ENCODE measurements at places on chromosomes 2 and 18.

- no peak for DNase-seq
Measured at GRCh38 chr2:233411162-233411561, 56.9 kb downstream of the DGKD start.

DNA sequence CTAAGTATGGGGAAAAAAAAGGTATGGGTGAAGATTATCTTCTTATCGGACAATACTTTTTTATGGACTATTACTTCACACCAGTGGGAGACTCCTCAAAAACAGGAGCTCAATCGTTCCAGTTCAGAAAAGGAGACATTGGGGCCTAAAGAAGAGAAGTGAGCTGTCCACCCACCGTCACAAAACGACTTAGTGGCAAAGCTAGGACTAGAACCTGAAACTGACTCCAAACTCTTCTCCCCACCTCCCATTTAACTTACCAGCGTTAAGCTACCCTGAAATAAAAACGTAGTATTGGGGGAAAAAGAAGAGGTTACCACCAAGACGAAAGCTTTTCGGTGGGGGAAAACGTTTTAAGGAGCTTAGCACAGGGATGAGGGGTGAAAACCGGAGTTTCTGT, 503 bp downstream of the GTF3C3 start:
- DNase-seq, result no peak

GRCh38 chr18:27931535-27931934, 245.4 kb downstream of the CDH2 start:
- no peak for DNase-seq

DNA sequence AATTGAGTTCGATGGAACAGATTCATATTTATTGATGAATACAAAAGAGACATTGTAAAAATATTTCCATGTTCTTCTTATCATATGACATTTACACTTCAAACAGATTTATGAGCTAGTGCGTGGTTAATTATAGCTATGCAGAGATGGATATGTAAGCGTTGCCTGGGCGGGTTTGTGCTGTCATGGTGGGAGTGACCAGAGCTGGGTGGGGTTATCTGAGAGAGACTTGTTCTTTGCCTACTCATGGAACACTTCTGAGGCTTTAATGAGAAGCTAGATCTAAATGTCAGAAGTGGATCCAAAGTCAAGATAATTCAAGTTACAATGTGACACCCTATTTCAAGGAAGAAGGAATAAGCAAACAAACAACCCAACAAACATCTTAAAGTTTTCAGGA, 162.3 kb upstream of the ZEB2 start:
- DNase-seq, result no peak

DNA sequence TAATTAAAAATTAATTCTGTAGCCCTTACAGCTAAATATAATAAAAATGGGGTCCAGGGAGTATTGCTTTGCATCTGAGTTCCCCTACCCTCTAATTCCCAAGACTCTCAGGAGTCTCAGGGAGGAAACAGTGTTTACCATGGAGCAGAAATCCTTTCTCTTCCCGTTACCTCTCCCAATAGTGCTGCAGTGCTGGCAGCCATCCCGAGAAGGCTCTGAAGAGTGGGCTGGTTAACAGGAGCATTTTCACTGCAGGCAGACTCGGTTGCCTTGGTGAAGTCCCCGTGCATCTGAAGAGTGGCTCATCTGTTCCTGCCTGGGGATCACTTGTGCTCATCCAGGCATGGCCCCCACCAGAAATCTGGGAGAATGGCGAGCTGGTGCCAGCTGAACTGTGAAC, 41.8 kb upstream of the TMEM178A start:
- no peak for DNase-seq

DNA sequence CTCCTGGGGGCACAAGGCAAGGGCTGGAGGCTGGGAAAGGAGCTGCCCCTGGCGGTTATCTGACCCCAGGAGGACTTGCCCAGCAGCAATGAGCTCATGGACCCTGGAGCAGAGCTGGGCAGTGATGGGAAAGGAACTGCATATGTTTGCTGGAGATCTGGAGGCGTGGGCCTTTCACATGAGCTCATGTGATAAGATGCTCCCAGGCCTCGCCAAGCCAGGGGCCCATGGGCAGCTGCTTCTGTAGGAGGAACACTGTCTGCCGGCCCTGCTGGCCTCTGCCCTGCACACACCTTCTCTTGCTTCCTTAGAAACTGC, 9.0 kb upstream of the NPPC start:
- DNase-seq, result no peak

GRCh38 chr18:9627642-9628041, 13.3 kb upstream of the PPP4R1 start:
- no peak for DNase-seq

DNA sequence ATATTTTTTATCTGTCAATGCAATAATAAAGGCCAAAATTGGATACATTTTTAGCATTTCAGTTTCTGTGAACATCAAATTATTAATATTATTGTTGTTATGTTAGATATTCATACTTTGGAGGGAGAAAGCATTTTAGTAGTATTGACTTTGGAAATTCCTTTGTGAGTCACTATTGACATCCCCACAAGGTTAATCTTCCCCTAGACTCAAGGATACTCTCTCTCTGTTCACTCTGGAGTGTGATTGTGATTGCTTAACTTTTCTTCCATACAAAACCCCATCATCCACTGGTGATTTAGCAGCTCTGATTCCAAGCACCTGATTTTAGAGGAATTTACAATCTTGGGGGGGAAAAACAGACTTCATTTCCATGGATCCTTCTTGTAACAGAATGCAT, 352.0 kb downstream of the THSD7B start:
- DNase-seq, result no peak

DNA sequence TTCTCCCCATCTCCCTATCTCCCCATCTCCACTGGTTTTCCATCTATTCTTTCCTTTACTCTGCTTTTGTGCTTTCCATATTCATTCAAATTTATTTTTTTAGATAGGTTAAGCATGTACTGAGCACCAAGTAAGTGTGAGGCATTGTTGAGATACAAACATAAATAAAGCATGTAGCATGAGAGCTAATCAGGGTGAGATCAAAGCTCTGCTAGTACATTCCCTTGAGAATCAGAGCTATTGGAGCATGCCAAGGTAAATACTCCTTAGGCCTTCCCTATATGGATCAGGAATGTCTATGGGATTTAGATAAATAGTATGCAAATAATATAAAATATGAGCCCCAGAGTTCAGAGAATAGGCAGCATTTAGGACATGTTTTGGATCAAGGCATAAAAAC, 25.3 kb downstream of the BABAM2 start:
- DNase-seq, result no peak

GRCh38 chr2:68750592-68751396, 16.2 kb downstream of the ARHGAP25 start:
- no peak for DNase-seq

GRCh38 chr2:42510191-42510590, 16.4 kb upstream of the KCNG3 start:
- DNase-seq, result no peak

GRCh38 chr2:100137318-100137717, 5.1 kb downstream of the AFF3 start:
- DNase-seq, result no peak

GRCh38 chr2:147083664-147084063, 761.2 kb upstream of the ACVR2A start:
- no peak for DNase-seq

DNA sequence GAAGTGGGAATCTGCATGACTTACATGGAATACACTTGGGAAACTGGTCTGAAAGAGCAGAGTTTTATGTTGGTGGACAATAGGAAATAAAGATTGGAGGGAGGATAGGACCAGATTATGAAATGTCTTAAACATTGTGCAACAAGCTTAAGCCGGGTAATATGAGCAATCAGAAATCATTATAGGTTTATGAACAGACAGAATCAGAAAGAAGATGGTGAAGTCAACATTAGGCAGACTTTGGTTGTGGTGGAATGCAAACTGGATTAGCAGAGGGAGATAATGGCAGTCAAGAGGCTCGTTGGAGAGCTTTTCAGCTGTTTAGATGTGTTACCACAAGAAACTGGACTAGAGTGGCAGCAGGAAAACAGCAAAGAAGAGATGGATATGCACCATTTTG, 43.5 kb downstream of the CRIM1 start:
- no peak for DNase-seq

GRCh38 chr2:226115102-226115831, 684.4 kb downstream of the IRS1 start:
- DNase-seq, result no peak

- DNase-seq, result no peak
Measured at GRCh38 chr18:42641996-42642395, 473.5 kb downstream of the RIT2 start.

GRCh38 chr2:129139380-129139779, 820.7 kb upstream of the HS6ST1 start:
- DNase-seq, result no peak

DNA sequence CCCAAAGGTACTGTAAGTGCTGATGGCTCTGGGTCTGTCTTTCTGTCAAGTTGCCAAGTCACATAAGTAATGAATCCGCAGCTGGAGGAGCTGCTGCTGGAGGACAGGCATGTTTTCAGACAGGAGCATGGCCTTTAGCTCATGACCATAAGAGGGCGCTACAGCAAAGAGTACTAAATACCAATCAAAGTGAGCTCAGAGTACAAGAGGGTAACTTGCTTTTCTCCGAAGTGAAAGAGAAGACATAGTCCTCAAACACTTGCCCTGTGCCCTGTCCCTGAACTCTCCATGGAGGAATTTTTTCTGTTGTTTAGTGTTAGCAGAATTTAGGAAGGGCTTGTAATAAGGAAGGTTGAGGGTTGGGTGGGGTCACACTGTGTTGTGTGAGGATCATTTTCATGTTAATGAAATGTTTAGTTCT, 58.0 kb upstream of the EML6 start:
- peak; percentile 19 for DNase-seq

- DNase-seq, result no peak
Measured at GRCh38 chr2:44055664-44056063, 59.9 kb upstream of the LRPPRC start.

DNA sequence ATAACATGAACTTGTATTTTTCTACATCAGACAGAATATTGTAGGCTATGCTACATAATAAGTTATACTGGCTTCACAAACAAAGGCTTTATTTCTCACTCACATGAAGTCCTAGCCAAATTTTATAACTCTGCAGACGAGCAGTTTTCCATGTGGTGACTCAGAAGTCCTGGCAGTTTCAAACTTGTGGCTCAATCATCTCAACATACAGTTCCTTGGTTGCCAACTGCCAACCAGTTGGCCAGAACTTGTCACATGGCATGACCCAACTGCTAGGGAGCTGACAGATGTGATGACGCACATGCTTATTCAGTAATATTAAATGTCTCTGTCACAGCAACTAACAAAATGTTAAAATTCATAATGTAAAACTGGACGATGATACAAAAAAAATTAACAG, 63.8 kb upstream of the ZC3H15 start:
- DNase-seq, result no peak

DNA sequence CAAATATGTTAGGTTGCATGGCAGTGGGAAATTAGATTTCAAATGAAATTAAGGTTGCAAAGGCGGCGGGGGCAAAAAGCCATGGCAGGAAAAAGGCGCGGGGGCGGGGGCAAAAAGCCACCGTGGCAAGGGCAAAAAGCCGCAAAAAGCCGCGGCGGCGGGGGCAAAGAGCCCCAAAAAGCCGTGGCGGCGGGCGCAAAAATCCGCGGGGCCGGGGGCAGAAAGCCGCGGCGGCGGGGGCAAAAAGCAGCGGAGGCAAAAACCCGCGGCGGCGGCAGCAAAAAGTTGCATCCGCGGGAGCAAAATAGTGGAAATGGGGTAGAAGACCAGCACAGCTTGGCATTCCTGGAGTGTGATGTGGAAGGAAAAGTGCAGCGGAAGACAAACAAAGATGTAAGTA, 417.1 kb downstream of the ANKRD30B start:
- no peak for DNase-seq

- no peak for DNase-seq
Measured at GRCh38 chr2:14256890-14257289, 375.6 kb upstream of the LRATD1 start.

DNA sequence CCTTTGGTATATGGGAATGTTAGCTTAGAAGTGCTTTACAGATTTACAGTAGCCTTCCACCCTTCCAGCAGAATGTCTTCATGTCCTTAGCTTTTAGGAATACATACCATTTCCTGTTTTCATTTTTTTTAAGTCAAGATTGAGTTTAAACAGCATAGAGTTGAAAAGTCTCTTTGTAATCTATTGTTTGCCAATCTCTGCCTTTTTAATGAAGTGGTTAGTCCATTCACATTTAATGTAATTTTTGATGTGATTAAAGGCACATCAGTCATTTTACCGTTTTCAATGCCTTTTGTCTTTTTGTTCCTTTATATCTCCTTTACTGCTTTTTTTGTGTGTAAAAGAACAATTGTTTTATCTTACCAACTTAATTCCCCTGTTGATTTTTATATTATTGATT, 233.4 kb upstream of the SMIM21 start:
- DNase-seq, result no peak

DNA sequence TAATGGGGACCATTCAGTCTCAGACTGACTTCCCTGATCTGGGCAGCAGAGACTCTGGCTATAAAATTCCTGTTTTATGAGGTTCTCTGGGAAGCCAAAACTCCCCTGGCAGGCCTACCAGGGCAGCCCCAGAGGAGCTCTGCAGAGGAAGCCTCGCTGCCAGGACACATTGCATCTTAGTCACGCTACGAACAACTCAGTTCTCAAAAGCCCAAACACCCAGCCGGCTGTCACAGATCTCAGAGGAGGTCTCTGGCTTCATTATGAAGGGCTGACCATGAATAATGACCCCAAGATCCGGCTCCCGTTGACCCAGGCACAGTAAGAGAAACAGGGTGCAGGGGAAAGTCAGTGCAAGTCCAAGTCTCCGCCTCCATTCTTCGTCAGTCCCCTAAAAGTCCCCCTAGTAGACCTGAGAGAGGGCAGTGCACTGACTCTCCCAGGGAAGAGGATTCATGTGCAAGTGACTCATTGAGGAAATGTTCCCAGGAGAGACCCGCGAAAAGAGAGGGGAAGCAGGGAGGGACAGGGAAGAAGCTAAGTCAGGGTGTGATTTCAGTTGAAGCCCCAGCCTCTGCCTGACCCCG, 212.3 kb downstream of the CYP26B1 start:
- DNase-seq, result no peak

DNA sequence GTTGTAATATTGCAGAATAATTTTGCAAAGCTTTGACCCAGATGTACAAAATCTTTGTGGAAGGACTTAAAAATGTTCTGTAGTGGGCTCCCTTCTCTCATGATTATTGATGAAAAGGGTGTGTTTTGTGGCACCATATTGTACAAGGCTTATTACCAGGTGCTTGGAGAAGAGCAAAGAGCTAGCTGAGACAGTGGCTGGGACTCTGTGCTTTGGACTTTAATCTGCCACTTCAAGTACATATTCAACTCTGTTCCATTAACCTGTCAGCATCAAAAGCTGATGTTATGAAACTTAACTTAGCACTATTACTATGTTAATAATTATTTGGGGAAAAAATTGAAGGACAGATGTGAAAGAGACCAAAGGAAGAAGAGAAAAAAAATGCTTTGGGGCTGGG, 31.0 kb downstream of the CCDC195 start:
- DNase-seq, result no peak

DNA sequence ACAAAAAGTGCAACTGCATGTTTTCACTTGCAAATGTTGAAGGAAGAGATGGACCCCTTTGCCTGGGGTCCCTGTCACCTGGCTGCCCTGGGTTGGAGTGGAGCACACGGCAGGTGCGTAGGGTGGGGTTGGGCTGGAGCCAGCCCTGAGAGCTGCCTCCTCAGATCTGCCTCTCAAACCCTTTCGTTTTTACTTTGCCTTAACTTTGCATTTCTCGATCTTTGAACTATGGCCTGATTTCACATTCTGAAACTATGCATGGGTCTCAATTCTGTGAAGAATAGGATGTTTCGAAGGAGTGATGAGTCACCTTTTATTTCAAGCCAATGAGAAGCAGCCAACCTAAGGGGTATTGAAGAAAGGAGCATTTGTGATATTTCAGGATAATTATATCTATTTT, 132.8 kb downstream of the ACOXL start:
- no peak for DNase-seq
